Caco-2 (cell line): ENCODE measurements at places on chromosomes 5 and 9.

GRCh38 chr5:57696389-57696769, 213.8 kb upstream of the ACTBL2 start:
- no peak overlapping the region for H3K4me3 ChIP-seq
- no peaks in the 10 kb centered on the region for H3K27me3 ChIP-seq
- no peak for DNase-seq
- no peak overlapping the region for H3K27ac ChIP-seq
- peaks cover 29% of the 10 kb centered on the region for H3K4me1 ChIP-seq

GRCh38 chr5:126810596-126811380, 33.9 kb downstream of the LMNB1 start:
- no peaks in the 10 kb centered on the region for H3K4me1 ChIP-seq
- H3K36me3 ChIP-seq, result 0 out of 2 replicates have a peak, but pooled peaks cover 2% of the 10 kb centered on the region
- no peak overlapping the region for H3K4me3 ChIP-seq
- H3K27me3 ChIP-seq, result no peaks in the 10 kb centered on the region
- DNase-seq, result no peak

- H3K4me1 ChIP-seq, result peaks cover 4% of the 10 kb centered on the region; the same call in 1 of the 2 replicates
- DNase-seq, result no peak
- no peak overlapping the region for H3K27ac ChIP-seq
- H3K4me3 ChIP-seq, result no peak overlapping the region
- H3K27me3 ChIP-seq, result no peaks in the 10 kb centered on the region
Observed at GRCh38 chr5:118554981-118555380, 433.4 kb downstream of the DTWD2 start.

- H3K27me3 ChIP-seq, result no peaks in the 10 kb centered on the region
- H3K36me3 ChIP-seq, result no peaks in the 10 kb centered on the region
Observed at GRCh38 chr5:171427318-171428167, 8.1 kb downstream of the FGF18 start.

- H3K4me3 ChIP-seq, result no peak overlapping the region
- H3K4me1 ChIP-seq, result no peaks in the 10 kb centered on the region
- no peak overlapping the region for H3K27ac ChIP-seq
- no peak for DNase-seq
Observed at GRCh38 chr5:84218546-84218945, 166.1 kb downstream of the EDIL3 start.

GRCh38 chr5:137022725-137023124, 476.4 kb downstream of the SPOCK1 start:
- H3K4me1 ChIP-seq, result no peaks in the 10 kb centered on the region
- H3K4me3 ChIP-seq, result no peak overlapping the region
- H3K36me3 ChIP-seq, result no peaks in the 10 kb centered on the region
- peaks cover 2% of the 10 kb centered on the region; the same call in 1 of the 2 replicates for H3K27me3 ChIP-seq

DNA sequence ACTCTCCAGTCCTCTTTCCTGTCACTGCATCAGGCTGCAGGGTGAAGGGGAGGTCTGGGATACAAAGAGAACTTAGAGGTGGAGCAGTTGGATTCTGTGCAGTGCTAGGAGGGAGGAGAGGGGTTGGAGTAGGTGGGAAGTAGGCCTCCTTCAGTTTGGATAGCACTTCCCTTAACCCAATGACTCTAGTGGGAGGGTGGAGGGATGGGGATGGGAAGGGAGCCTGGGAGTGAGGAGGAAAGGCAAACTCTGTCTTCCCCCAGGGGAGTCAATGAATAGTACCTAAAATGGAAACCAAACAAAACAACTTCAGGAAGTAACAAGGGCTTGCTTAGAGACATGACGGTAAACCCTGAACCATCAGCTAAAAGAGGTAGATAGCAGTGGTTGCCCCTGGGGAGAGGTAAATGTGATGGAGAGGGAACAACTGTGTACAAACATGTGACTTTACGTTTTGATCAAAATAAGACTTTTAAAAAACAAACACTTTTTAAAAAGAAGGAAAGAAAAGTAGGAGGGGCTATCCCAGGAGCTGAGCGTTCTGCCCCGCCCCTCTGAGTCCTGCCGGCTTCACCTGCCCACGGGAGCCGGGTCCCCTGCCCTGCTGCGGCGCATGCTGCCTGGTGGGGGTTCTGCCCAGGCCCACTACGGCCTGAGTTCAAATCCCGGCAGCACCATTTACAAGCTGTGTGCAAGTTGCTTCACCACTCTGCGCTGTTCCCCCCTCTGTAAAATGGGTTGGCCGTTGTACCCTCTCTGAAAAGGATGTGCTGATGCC, 30.9 kb downstream of the GSN start:
- H3K4me1 ChIP-seq, result peaks cover 51% of the 10 kb centered on the region
- no peak overlapping the region for H3K4me3 ChIP-seq
- H3K27ac ChIP-seq, result peak overlapping the region; percentile 75
- no peaks in the 10 kb centered on the region for H3K27me3 ChIP-seq
- peaks cover 5% of the 10 kb centered on the region for H3K36me3 ChIP-seq
- no peak for DNase-seq

GRCh38 chr5:78269088-78269703, 25.3 kb downstream of the AP3B1 start:
- no peaks in the 10 kb centered on the region for H3K27me3 ChIP-seq
- H3K4me3 ChIP-seq, result no peak overlapping the region
- DNase-seq, result no peak
- H3K4me1 ChIP-seq, result no peaks in the 10 kb centered on the region
- H3K36me3 ChIP-seq, result no peaks in the 10 kb centered on the region
- no peak overlapping the region for H3K27ac ChIP-seq

- no peaks in the 10 kb centered on the region for H3K27me3 ChIP-seq
- no peak overlapping the region for H3K27ac ChIP-seq
- H3K4me3 ChIP-seq, result no peak overlapping the region
- H3K36me3 ChIP-seq, result no peaks in the 10 kb centered on the region; the same call in 1 of the 2 replicates
- no peaks in the 10 kb centered on the region for H3K4me1 ChIP-seq
- DNase-seq, result no peak
Observed at GRCh38 chr9:128643519-128644300, 12.9 kb downstream of the DYNC2I2 start.
